Activated T-helper 1 cell treated with anti-CD3 and anti-CD28 coated beads, Interleukin-12 subunit alpha, Interleukin-12 subunit beta, Interleukin-2, Interleukin-4 antibody, amounts not matched to agents 30 ng/mL and 10 ng/mL and 1 ng/mL, durations not matched to agents 14 hours and 24 hours and 36 hours (primary cell): ENCODE measurements at places on chromosomes 12 and 14. TPM values are rescaled to one million over a fixed set of nuclear protein-coding genes. Genes with fewer than 3 reads are reported as not detected.

- no peak overlapping the region for H3K27ac ChIP-seq
- no peak overlapping the region for H3K4me3 ChIP-seq
- H3K4me1 ChIP-seq = peaks cover 36% of the 10 kb centered on the region
These were observed 4.0 kb downstream of the GDF11 start for GRCh38 chr12:55746913-55747231.

DNA sequence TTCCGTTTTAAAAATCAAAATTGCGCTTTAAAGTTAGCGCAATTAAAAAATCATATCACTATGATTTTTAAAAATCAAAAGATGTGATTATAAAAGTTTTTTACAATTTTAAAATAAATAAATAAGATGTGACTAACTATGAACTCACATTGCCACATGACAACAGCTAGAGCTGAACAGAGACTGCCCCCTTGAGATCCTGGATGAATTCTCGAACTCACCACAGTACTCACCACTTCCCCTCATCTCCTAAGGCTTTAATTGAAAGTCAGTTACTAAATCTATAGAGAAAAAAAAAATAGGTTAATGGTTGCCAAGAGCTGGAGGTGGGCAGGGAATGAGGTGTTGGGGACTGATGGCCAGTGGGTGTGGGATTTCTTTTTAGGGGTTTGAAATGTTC, 384.2 kb downstream of the ZFP36L1 start:
- H3K27me3 ChIP-seq = no peaks in the 10 kb centered on the region
- H3K36me3 ChIP-seq = no peaks in the 10 kb centered on the region
- H3K4me1 ChIP-seq = peaks cover 34% of the 10 kb centered on the region
- DNase-seq = no peak

DNA sequence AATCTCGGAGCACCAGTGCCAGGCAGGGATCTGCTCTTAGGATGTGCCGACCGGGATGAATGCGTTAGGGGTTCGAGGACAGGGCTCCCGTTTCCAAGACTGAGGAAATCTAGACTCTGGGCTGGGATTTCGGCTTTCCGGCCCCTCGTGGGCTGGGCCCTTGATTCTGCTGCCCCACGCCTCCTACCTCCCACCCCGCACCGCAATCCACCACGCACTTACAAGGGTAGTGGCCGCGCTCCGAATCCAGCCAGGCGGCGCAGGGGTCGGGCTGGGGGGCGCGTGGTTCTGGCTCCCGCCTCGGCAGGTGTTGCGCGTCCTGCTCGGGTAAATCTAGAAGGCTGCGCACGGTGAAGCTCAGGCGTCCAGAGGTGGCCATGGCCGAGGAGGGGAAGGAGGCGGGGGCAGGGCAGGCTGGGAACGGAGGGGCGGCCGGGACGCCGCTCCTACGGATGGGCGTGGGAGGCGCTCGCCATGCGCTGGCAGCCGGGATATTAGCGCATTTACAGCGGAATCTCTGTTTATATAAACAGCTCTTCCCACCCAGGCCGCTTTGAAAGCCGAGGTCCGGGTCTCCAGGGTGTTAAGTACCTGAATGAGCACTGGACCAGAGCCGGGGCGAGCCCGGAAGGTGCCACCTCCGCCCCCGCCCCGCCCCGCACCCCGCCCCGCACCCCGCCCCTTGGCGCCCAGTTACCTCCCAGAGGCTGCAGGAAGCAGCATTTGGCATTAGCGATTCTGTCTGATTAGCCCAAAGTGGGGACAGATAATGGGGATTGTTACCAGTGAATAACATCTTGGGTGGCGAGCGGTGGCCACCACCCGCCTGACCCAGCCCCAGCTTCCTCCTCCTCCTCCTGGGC, at the start of gene NKX2-8:
NKX2-8 (minus strand) TSS at position 604 of the 863 bp plus-strand sequence; CDS start at position 379, 225 bp downstream.
- peaks cover 61% of the 10 kb centered on the region for H3K27me3 ChIP-seq
- no peak within 1 kb of the TSS for H3K27ac ChIP-seq
- no peaks in the 10 kb centered on the region for H3K4me1 ChIP-seq

DNA sequence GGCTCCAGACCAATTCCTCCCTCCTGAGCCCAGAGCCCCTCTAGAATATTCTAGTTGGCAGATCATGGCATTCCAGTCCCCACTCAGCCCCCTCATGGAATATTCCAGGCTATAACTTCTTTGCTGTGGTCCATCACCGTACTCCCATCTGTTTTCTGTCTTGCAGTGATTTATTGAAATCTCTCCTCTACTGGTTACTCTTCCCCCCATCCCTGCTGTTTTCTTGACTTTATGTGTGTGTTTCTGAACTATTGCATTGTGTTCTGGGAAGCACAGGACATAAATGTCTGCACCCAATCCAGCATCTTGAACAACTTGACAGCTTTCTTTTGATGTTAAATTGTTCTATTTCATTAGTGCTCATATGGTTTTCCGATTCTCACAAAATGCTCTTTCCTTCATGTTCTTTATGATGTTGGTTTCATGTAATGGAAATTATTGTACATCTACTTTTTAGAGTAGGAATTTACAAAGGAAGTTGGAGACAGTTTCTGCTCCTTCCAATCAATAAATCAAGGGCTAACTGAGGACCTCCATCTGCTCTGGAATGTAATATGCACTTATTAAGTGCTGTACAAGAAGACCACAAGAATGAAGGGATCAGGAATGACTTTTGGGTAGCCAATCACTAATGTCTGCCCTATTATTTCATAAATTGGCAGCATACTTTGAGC, 26.3 kb downstream of the PDE6H start:
- H3K36me3 ChIP-seq = no peaks in the 10 kb centered on the region
- no peak overlapping the region for H3K27ac ChIP-seq
- no peak overlapping the region for H3K4me3 ChIP-seq
- peaks cover 16% of the 10 kb centered on the region for H3K4me1 ChIP-seq
- peaks cover 51% of the 10 kb centered on the region for H3K27me3 ChIP-seq
- no peak for DNase-seq

GRCh38 chr12:25072906-25073650, 121.9 kb downstream of the DNAI7 start:
- no peak overlapping the region for H3K27ac ChIP-seq
- H3K36me3 ChIP-seq = peaks cover 45% of the 10 kb centered on the region
- H3K4me3 ChIP-seq = no peak overlapping the region

DNA sequence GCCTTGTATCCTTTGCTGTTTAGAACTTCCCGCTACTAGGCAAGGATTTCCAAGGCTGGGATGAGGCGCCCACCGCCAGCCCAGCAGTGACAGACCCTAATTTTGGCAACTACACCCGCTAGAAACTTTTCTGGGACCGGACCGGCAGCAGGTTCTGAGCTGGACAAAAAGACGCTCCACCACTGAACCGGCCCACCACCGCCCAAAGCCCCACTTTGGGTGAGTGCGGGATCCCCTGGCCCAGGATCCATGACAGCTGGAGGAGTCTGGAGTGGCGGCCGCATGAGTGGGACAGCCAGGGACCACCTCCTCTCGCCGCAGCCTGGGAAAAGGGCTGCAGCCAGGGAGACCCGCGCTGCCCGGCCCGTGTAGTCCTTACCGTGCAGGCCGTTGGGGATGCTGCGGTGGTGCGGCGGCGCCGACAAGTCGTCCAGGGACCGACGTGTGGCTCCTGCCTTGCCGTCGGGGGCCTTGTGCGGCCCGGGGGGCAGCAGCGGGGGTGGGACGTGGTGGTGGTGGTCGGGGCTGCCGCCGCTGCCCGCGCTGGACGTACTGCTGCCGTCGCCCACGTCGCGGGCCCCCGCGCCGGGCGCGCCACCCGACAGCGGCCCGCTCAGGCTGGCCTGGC, 1.1 kb downstream of the CCDC85C start:
- H3K36me3 ChIP-seq = no peaks in the 10 kb centered on the region
- no peak overlapping the region for H3K27ac ChIP-seq
- peaks cover 14% of the 10 kb centered on the region for H3K27me3 ChIP-seq
- DNase-seq = no peak

- DNase-seq = no peak
- H3K27ac ChIP-seq = no peak overlapping the region
- no peaks in the 10 kb centered on the region for H3K4me1 ChIP-seq
These were observed 392.3 kb downstream of the PAWR start for GRCh38 chr12:79298506-79298905.

GRCh38 chr12:71973687-71974086, 35.0 kb downstream of the TPH2 start:
- H3K27me3 ChIP-seq = peaks cover 12% of the 10 kb centered on the region
- H3K27ac ChIP-seq = no peak overlapping the region
- H3K36me3 ChIP-seq = no peaks in the 10 kb centered on the region
- H3K4me3 ChIP-seq = no peak overlapping the region

DNA sequence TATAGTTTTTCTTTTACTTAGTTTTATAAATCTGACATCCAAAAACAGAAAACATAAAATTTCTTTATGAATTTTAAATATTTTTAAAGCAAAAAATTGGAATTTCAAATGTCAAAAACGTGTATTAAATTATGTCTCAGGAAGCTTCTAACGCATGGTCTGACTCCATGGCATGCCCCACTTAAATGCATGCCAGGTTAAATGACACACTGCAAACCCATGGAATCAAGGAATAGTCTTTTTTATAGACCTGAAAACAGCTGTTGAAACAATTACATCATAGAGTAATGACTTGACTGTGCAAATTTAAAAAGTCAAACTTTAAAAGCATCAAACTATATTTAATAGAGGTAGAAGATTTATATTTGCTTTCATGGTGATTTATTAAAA, 96.1 kb upstream of the DACT1 start:
- no peaks in the 10 kb centered on the region for H3K27me3 ChIP-seq
- no peak for DNase-seq
- H3K27ac ChIP-seq = no peak overlapping the region
- no peak overlapping the region for H3K4me3 ChIP-seq

DNA sequence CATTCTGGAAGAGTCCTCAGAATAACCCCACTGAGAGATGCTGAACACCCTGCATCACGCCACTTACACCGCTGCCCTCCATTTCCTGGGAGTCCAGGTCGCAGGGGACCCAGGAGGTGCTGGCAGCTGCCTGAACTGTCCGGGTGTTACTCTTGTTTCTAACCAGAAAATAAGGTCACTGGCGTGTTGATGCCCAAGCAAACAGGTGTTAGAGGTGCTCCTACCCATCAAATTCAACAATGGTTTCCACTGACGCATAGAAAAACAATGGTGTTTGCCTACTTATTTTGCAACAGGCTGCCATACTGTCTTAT, 23.8 kb downstream of the PITPNM2 start:
- no peaks in the 10 kb centered on the region for H3K27me3 ChIP-seq
- H3K27ac ChIP-seq = no peak overlapping the region
- H3K4me1 ChIP-seq = peaks cover 33% of the 10 kb centered on the region
- no peak overlapping the region for H3K4me3 ChIP-seq
- DNase-seq = no peak

DNA sequence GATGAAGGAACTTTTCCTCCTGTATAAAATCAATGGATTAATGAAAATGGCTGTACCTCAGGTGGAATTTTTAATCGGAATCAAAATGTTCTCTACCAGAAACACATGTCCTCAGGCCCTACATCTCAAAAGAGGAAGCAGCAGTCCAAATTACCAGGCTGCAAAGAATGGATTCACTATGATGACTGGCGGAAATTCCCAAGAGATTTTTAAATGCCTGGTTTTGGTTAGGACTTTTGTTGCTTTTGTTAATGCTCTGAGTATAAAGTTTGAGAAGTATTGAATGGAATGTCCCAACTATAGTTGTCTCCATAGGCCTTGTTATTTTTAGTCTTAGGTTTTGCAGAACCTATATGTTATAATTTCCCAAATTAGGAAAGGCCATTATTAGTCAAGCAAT, 11.2 kb upstream of the IFNG start:
- H3K27ac ChIP-seq = no peak overlapping the region
- H3K4me1 ChIP-seq = peaks cover 65% of the 10 kb centered on the region
- peaks cover 4% of the 10 kb centered on the region for H3K36me3 ChIP-seq
- no peak for DNase-seq
- H3K4me3 ChIP-seq = no peak overlapping the region
- no peaks in the 10 kb centered on the region for H3K27me3 ChIP-seq

The TAS2R31 gene
- 4.1 and 4.5 TPM in 2 replicates for total RNA-seq

The FGD6 gene
- total RNA-seq = 0.64 and 0.86 TPM in 2 replicates

The OR10A7 gene
- total RNA-seq = not detected in 2 replicates

The TAS2R9 gene
- total RNA-seq = not detected in 2 replicates

The E2F7 gene
- 16.6 and 16.9 TPM in 2 replicates for total RNA-seq

The ATP5F1B gene
- 714 and 716 TPM in 2 replicates for total RNA-seq

The STXBP6 gene
- total RNA-seq = not detected in 2 replicates

The SYCP3 gene
- total RNA-seq = 0.44 TPM in 2 replicates
